Activated T-cell treated with anti-CD3 and anti-CD28 coated beads for 24 hours (primary cell): ENCODE measurements at places on chromosomes 2 and 18.

DNA sequence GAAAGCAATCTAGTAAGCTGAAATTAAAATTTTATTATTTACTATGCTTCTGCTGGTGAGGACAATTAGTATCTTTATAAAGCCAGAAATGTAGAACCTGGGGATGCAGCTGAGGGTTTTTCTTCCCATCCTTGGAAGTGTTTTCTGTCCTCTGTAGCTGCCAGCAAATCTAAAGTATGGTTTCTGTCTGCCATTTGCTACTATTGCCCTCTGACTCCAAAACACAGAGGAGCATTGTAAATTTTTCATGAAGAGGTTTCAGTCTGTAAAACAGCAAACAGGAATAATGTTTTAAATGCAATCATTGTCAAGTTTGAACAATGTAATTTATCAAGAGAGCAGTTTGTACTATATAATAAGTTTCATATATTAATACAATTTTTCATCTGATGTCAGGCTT is 258.8 kb downstream of the ZNF407 start:
- no peak for DNase-seq

- no peak for DNase-seq
These were observed 647.7 kb upstream of the ZNF804A start for GRCh38 chr2:183950673-183951072.

- DNase-seq: no peak
These were observed 372.6 kb downstream of the RPRM start for GRCh38 chr2:153105829-153106578.

GRCh38 chr2:128292599-128293425 is 25.9 kb downstream of the HS6ST1 start:
- no peak for DNase-seq

DNA sequence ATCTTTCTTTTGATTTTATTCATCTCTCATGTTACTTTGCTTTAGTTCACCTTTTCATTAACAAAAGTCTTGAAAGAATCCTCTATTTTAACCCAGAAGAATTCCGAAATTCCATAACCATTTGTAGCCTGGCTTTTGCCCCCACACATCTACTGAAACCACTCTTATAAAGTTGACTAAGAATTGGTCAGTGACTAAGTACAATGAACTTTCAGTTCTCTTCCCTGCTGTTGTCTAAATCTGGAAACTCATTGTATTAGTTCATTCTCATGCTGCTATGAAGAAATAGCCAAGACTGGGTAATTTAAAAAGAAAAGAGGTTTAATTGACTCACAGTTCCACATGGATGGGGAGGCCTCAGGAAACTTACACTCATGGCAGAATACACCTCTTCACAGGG is 49.9 kb upstream of the PNPT1 start:
- DNase-seq: no peak

GRCh38 chr2:10765914-10766313 is 44.5 kb downstream of the ATP6V1C2 start:
- DNase-seq: no peak

DNA sequence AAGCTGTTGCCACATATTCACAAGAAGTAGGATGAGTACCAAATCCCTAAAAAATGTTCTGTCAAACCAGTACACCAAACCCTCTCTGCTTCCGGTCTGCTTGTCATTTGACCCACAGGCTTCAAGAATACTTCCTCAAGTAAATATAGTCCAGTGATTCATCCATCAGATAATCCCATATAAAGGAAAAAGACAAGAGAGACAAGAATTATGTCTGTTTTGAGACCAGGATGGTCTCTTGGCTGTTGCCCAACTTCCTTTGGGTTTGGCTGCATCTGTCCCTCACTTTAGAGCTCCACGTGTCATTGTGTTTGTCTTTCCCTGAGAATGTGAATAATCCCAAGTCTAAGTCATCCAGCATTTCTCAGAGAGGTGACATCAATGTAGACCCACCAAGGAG is 91.5 kb upstream of the NRP2 start:
- DNase-seq: no peak

DNA sequence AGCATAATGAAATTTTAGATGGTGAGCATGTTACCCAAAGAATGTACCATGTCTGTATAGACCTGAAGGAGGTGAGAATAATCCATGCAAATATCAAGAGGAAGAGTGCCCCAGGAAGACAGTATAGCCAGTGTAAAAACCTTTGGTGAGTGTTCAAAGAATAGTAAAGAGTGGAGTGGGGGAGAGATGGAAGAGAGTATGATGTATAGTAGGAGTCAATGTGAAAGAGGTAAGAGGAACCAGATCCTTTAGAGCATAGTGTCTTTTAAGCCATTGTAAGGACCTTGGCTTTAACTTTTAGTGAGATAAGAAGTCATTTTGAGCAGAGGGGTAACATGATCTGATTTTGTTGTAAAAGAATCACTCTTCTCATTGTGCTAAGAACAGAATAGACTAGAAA is 1052.3 kb upstream of the ZEB2 start:
- no peak for DNase-seq

DNA sequence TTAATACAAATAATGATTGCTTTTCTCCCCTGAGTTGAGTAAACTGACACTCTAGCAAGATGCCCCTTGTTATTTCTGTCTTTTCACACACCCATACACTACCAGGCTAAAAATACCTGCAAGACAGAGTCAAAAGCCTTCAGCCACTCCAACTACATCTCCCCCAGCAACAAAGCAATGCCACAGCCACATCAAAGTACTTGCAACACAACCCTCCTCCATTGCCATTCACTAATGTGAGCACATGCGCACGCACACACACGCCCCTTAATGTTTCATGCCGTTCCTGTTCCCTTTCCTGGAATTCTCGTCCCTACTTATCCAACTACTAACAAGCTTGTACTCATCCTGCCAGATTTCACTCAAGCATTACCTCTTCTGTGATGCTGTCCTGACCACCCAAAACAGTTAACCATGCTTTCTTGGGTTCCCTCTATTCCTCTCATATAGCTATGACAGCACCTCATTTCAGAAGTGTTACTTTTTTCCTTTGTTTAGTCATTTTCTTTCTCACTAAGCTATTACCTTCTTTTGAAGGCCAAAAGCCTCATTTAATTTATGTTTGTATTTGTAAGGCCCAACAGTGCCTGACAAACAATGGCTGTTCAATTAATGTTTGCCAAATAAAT is 29.6 kb downstream of the SLC25A12 start:
- no peak for DNase-seq

DNA sequence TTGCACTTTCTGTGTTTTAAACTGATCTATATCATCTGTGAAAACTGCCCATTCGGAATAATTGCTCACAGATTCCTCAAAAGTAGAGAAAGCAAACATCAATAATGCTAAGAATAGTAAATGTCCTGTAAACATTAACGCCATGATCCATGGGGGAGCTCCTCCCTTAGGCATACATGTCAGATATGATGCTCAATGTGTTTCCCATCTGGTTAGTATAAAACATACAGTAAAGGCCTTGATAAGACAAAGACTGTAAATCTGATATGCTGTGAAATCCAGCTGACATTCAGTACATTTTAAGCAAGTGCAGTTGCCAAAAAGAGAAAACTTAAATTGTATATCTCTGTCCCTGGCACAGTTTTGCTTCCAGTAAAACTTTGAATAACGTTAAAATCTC is 2.1 kb downstream of the DSEL start:
- no peak for DNase-seq

DNA sequence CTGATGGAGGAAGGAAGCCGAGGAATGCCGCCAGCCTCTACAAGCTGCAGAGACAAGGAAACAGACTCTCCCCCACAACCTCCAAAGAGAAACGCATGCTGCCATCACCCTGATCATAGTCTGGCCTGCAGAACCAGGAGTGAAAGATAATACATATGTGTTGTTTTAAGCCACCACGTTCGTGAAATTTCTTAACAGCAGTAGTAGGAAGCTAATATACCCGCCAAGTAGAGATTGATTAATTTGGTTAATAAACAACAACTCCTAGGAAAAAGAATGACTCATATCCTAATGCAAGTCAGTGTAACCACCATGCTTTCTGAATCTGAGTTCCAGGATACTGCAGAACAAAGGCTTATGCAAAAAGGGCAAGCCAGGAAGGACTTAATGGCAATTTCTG is 36.6 kb downstream of the LONRF2 start:
- DNase-seq: no peak

- no peak for DNase-seq
These were observed 245.3 kb downstream of the TFCP2L1 start for GRCh38 chr2:121039679-121040078.

GRCh38 chr2:226011716-226012450 is 612.4 kb downstream of the NYAP2 start:
- no peak for DNase-seq

DNA sequence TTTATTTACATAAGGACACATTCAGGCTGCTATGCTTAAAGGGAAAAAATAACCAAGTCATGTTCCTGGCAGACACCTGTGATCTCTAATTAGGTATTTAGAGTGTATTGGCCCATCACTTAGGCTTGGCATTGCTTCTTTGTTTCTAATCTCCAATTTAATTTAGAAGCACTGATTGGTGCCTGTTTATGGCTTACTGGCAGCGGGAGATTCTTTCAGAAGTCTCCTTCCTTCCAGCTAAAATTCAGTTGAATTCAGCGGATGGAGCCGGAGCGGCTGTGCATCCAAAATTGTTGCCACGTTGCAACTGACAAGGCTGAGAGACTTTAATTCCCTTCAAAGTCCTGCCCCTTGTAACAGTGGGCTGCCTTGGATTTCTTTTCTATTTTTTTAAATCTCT is 66.5 kb downstream of the VWA3B start:
- no peak for DNase-seq

GRCh38 chr18:21272016-21272579 is 30.1 kb downstream of the GREB1L start:
- no peak for DNase-seq

DNA sequence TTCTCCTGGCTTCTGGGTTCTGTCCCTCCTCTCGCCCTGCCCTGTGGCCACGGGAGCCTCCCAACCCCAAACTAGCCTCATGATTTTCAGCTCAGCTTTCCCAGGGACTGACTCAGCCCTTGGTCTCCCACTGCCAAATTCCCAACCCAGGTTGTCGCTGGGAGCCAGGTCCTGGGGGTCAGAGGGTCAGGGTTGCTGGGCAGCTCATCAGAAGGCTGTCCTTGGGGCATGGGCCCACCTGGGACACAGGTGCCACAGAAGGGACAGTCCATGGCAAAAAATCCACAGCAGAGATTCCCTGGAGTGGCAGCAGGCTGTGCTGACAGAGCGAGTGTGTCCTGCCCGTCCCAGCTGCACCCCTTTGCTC is 180.4 kb downstream of the TWIST2 start:
- DNase-seq: no peak

- no peak for DNase-seq
These were observed 70.3 kb downstream of the WDR7 start for GRCh38 chr18:56721491-56721890.

DNA sequence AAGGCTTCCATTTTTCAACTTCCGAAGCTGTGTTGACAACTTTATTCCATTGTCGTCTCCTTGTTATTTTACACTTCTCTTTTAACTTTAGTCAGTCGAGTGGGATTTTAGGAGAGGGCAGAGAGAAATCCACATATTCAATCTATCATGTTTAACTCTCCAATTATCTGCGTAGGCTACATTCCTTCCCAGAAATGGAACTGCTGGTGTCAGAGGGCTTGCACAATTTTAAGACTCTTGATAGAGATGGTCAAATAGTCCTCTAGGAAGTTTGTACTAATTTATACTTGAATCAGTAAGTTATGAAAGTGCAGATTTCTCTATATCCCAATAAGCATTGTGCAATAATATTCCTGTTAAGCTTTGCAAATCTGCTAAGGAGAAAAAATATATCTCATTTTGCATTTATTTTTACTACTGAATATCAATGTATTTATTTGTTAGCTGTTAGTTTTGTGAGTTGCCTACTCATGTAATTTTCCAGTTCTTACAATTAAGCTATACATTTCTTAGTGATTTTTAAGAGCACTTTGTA is 95.6 kb downstream of the CYP26B1 start:
- no peak for DNase-seq

GRCh38 chr2:241942416-241943208 is 73.1 kb downstream of the RTP5 start:
- DNase-seq: no peak

DNA sequence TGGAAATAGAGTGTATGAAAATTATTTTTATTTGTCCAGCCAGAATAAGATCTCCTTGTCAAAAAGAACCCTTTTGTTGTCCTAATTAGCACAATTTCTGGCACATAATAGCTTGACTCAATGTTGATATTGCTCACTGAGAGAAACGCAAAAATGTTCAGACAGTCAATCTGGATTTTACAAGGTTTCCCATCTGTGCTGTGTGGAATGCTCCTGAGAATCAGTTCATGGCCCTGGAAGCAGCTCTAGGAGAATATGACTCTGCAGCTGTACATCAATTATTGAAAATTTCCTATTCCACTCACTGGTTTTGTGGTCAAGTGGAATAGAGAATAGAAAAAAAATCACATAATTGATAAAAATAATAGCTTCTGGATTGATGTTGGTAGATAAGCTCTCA is 1582.9 kb upstream of the NXPH2 start:
- DNase-seq: no peak

DNA sequence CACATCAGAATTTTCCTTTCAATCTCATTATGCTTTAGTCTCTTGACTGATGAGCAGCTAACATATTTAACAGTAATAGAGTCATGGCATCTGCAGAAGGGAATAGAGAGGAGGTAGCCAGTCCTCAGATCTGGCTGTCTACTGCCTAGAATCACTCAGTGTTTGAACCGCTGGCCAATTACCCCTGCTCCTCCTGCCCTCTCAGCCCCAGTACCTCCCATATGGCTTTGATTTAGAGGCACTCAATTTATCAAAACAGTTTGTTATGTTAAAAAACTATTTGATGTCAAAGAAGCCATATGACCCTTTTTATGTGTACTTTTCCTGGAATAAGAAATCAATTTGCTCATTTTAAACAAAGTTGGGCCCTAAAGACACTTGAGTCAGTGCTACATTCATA is 355.2 kb downstream of the CMPK2 start:
- DNase-seq: no peak

DNA sequence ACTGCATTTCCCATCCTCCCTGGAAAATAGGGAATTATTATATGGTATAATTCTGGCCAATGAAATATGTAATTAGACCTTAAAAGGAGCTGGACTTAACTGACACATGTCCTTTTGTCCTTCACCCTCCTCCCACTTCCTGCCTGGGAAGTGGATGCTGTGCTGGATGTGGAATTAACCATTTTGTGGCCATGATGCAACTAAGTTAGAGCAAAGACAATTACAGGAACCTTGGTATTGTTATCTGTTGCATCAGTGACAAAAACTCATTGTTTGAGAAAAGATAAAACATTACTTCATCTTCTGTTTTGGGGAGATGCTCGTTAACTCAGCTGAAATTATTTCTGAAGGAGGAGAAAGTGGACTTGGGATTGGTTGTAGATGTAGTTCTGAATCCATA is 227.7 kb upstream of the BOD1L2 start:
- DNase-seq: no peak

DNA sequence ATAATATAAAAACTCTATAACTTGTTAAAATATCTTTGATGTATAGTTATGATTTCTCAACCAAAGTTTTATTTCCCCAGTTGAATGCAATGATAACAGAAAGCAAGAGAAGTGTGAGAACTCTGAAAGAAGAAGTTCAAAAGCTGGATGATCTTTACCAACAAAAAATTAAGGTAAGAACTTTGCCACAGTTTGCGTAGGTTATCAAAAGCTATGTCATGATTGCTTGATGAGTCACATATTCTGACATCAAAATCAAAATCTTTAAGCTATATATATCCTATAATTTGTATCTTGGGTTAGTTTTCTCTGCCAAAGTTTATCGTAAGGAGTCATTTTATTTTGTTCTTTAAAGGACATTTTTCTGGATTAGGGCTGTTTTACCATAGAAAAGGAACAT is 35.0 kb downstream of the NDC80 start:
- no peak for DNase-seq

GRCh38 chr2:26687328-26687727 is 5.2 kb upstream of the KCNK3 start:
- DNase-seq: no peak

GRCh38 chr2:234309431-234309830 is 187.4 kb downstream of the ARL4C start:
- DNase-seq: no peak
